Neural crest cell (in vitro differentiated cells): ENCODE measurements at places on chromosomes 4 and X.

- DNase-seq = no peak
- H3K27me3 ChIP-seq = no peaks in the 10 kb centered on the region
- H3K27ac ChIP-seq = no peak overlapping the region
- H3K4me3 ChIP-seq = no peak overlapping the region
These were observed 39.0 kb upstream of the RASL11B start for GRCh38 chr4:52822972-52823701.

DNA sequence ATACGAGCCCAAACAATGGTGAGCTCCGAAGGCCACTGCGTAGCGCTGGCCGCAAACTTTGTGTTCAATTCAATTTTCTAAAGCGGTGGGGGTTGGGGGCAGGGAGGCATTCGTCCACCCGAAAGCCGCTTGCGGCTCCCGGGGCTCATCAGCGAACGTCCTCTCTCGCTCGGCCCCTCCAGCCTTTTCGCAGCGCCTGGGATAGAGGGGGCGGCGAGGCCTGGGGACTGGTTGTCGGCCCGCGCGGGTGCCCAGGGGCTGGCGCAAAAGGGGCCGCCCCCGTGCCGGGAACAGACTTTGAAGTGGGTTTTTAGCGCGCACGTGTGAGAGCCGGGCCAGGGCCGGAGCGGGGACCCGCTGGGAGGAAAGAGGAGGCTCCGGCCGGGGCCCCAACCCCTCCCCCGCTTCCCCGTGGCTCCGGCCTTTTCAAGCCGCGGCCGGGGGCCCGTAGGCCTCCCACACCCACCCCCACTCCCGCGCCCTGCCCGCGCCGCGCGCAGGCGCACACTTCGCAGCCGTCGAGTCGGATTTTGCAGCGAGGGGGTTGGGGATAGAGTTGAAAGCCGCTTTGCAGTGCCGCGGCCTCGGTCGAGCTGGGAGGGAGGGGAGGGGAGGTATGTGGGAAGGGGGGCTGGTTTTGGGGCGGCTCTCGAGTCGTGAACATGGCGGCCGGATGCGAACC lies 8.3 kb downstream of the ZIC3 start:
- peak overlapping the region; percentile 72 for H3K4me3 ChIP-seq
- H3K36me3 ChIP-seq = no peaks in the 10 kb centered on the region
- H3K4me1 ChIP-seq = no peaks in the 10 kb centered on the region
- H3K27ac ChIP-seq = no peak overlapping the region
- no peak for DNase-seq

- DNase-seq = no peak
- H3K27ac ChIP-seq = no peak overlapping the region
- H3K4me1 ChIP-seq = no peaks in the 10 kb centered on the region
- H3K27me3 ChIP-seq = no peaks in the 10 kb centered on the region
- no peak overlapping the region for H3K4me3 ChIP-seq
These were observed 187.9 kb upstream of the PDE5A start for GRCh38 chr4:119816473-119816872.

DNA sequence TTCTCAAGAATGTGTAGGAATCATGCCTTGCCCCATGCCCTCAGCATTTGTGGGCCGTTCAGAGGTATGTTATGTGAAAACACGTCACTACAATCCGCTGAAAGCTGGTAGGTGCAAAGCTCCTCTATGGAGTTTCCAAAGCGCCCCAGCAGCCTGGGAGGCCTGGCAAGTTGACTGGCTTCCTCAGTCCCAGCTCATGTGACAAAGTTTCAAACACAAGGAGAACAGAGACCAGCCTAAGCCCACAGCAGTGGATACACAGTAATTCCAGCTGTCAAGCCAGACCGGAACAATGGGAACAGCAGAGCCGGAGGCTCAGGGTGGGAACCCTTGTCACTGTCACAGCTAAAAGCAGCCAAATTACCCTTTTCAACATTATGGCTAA lies 33.5 kb downstream of the NAT8L start:
- DNase-seq = no peak
- H3K4me1 ChIP-seq = peaks cover 53% of the 10 kb centered on the region
- peak overlapping the region; percentile 92 for H3K27ac ChIP-seq
- H3K36me3 ChIP-seq = no peaks in the 10 kb centered on the region
- H3K4me3 ChIP-seq = no peak overlapping the region
- no peaks in the 10 kb centered on the region for H3K27me3 ChIP-seq

DNA sequence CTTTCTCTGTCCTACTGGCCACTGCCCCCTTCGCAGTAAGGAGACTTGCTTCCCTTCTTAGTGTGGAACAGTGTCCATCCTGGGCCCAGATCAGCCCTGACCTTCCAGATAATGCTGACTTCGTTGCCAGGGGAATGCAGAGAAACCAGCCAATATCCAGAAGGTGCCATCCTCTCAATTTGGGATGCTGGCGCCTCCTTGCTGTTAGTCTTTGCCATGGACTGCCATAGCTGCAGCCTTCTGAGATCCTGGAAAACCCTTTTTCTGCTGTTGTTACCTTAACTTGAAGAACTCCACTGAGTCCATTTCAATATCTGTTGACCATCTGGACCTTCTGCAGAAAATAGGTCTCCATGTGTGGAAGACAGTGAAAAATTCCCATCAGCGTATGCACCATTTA lies 21.8 kb downstream of the RAI2 start:
- H3K4me3 ChIP-seq = no peak overlapping the region
- no peaks in the 10 kb centered on the region for H3K36me3 ChIP-seq
- H3K4me1 ChIP-seq = peaks cover 13% of the 10 kb centered on the region
- no peak for DNase-seq
- H3K27me3 ChIP-seq = peaks cover 2% of the 10 kb centered on the region

DNA sequence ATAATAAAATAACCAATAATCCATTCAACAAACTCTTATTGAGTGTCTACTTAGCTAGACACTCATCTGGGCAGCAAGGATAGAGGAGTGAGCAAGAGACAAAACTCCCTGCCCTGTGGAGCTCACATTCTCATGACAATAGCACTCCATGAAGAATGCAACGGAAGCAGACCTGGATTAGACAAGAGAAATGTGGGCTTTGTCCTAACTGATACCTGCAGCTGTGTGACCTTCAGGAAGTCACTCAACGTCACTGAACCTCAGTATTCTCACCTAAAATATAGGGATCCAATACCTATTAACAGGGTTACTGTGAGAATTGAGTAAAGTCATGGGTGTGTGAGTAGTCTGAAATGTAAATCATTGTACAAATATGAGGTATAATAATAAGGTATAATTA lies 61.2 kb downstream of the NDNF start:
- H3K27ac ChIP-seq = no peak overlapping the region
- H3K36me3 ChIP-seq = no peaks in the 10 kb centered on the region
- no peaks in the 10 kb centered on the region for H3K27me3 ChIP-seq
- no peak for DNase-seq

- no peak for DNase-seq
- H3K27ac ChIP-seq = no peak overlapping the region
- no peaks in the 10 kb centered on the region for H3K27me3 ChIP-seq
- no peak overlapping the region for H3K4me3 ChIP-seq
- peaks cover 30% of the 10 kb centered on the region for H3K36me3 ChIP-seq
- H3K4me1 ChIP-seq = peaks cover 10% of the 10 kb centered on the region
These were observed 42.4 kb downstream of the DCUN1D4 start for GRCh38 chr4:51885363-51885762.

DNA sequence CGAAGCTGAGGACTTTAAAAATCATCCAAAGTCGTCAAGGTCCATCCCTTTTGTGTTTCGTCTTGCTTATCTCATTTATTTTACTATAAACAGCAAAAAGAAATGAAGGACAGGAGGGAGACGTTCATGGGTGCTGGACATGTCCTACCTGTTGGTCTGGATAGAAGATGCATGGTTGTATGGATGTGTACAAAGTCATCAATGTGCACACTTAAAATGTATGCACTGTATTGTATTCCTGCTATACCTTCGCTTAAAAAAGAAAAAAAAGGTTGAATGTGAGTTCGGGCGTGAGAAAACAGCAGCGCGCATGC lies 313 bp upstream of the BLOC1S4 start:
- peaks cover 27% of the 10 kb centered on the region for H3K4me1 ChIP-seq
- peak overlapping the region; percentile 87 for H3K4me3 ChIP-seq
- no peak for DNase-seq
- H3K36me3 ChIP-seq = peaks cover 3% of the 10 kb centered on the region

DNA sequence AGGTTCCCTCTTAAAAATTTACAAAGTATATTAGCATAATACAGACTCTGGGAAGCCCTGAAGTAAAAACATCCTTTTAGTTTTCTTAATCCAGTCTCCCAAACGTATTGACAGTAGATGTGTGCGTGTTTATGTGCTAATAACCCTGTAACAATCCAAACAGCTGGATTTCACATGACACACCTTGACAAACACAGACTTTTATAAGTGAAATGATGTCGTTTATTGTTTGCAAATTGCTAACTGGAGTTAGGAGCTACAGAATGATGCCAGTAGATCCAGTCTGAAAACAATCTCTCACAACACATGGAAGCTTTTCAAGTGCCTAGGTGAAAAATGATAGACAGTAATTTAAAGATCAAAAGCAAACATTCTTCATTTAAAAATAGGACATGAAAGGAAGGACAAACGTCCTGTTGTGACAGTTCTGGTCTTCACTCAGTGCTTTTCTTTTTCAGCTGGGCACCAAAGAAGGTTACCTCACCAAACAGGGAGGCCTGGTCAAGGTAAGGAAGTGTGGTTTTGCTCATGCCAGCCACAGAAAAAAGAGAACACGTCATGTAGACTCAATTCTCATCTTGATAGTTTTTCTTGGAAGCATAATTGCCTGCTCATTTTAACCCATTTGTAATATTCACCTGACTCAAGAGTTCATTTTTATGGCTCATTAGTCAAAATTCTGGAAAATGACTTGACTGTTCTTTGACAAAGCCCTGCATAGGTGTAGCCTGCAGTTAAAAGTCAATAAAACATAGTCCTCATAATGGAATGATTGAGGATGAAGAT lies 32.9 kb downstream of the LAMTOR3 start:
- no peak overlapping the region for H3K4me3 ChIP-seq
- H3K4me1 ChIP-seq = no peaks in the 10 kb centered on the region
- H3K27me3 ChIP-seq = no peaks in the 10 kb centered on the region
- no peak overlapping the region for H3K27ac ChIP-seq
- H3K36me3 ChIP-seq = no peaks in the 10 kb centered on the region
- no peak for DNase-seq

DNA sequence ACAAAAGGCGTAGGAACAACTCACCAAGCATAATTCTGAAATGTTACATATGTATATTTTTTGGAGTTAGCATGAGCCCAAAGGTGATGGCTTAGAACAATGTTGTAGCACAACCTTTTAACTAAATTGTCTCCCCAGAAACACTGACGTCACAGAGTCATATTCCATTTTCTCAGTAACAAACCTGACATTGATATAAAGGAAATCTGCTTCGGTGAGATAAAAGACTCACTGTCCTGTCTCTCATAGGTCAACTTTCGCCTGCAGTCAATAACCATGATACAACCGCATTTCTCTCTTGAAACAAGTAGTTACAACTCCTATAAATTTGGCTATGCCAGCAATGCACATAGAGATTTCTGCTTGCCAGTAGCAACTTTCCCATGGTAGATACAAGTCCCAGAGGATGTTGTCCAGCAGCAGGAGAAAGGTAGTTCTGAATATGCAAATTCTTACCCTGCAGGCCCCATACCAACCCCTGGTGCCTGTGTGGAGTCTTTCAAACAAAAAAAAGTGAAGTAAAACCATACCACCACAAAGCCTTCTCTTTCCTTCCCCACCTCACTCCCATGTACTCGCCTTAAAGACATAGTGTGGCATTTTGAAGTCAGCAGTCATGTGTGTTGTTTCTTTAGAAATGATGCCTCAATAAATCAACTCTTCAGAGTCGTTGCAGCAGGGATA lies 47.9 kb downstream of the MTM1 start:
- no peak overlapping the region for H3K4me3 ChIP-seq
- H3K4me1 ChIP-seq = no peaks in the 10 kb centered on the region
- no peak for DNase-seq

- no peak for DNase-seq
- no peak overlapping the region for H3K4me3 ChIP-seq
- H3K27ac ChIP-seq = no peak overlapping the region
- peaks cover 9% of the 10 kb centered on the region for H3K36me3 ChIP-seq
- H3K4me1 ChIP-seq = peaks cover 29% of the 10 kb centered on the region
These were observed 5.0 kb downstream of the FAM114A1 start for GRCh38 chr4:38872620-38873019.

- H3K4me3 ChIP-seq = no peak overlapping the region
- no peak for DNase-seq
These were observed 65.7 kb downstream of the ZFX start for GRCh38 chrX:24215272-24215671.

DNA sequence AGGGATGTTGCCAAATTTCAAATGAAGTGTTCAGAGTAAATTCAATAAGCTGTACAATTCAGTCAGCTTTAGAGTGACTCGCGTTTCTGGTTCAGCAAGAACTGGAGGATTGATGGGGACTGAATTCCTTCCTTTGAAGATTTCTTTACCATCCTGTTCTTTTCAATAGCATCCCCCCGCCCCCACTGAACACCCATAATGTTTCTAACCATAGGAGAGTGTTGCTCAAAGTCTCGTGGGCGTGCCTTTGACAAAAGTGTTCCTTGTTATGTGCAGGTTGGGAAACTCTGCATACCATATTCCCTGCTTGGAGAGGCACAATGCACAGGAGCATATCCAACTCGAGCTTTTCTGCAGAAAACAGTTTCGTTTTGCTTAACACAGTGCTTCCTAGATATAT lies 323.5 kb upstream of the CASK start:
- no peak for DNase-seq
- H3K27me3 ChIP-seq = no peaks in the 10 kb centered on the region
- peaks cover 27% of the 10 kb centered on the region for H3K4me1 ChIP-seq
- no peak overlapping the region for H3K27ac ChIP-seq
- peaks cover 3% of the 10 kb centered on the region for H3K36me3 ChIP-seq
- peak overlapping the region; percentile 65 for H3K4me3 ChIP-seq

DNA sequence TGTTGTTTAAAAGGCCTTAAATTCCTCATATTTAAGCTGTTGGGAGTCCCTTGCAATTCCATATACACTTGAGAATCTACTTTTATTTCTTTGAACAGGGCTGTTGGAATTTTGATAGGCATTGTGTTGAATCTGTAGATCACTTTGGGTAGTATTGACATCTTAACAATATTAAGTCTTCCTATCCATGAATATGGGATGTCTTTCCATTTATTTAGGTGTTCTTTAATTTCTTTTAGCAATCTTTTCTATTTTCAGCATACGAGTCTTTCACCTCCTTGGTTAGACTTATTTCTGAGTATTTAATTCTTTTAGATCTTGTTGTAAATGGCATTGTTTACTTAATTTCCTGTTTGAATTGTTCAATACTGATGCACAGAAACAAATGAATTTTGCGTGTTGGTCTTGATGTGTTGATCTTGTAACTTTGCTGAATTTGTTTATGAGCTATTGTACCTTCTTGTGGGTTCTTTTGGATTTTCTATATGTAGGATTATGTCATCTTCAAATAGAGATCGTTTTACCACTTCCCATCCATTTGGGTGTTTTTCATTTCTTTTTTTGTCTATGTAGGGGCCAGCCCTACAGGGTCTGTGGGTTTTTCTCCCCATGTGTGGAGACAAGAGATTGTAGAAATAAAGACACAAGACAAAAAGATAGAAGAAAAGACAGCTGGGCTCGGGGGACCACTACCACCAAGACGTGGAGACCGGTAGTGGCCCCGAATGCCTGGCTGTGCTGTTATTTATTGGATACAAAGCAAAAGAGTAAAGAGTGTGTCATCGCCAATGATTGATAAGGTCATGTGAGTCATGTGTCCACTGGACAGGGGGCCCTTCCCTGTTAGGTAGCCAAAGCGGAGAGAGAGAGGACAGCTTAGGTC lies 18.2 kb upstream of the CTBP1 start:
- H3K4me3 ChIP-seq = no peak overlapping the region
- no peak overlapping the region for H3K27ac ChIP-seq
- DNase-seq = no peak
- peaks cover 26% of the 10 kb centered on the region for H3K36me3 ChIP-seq
- no peaks in the 10 kb centered on the region for H3K4me1 ChIP-seq

- H3K27me3 ChIP-seq = no peaks in the 10 kb centered on the region
- no peaks in the 10 kb centered on the region for H3K36me3 ChIP-seq
- H3K4me3 ChIP-seq = no peak overlapping the region
These were observed 210.2 kb upstream of the NPY2R start for GRCh38 chr4:154998284-154998683.
